ENCODE measurements at places on chromosomes 12 and 14.

GRCh38 chr12:52216100-52216499, 16.9 kb upstream of the KRT7 start:
- DNase-seq = no peak

- DNase-seq = no peak
Observed at GRCh38 chr12:105417732-105418131, 87.2 kb downstream of the C12orf75 start.

GRCh38 chr12:110355073-110355472, 48.4 kb downstream of the ANAPC7 start:
- no peak for DNase-seq

- no peak for DNase-seq
Observed at GRCh38 chr12:128361400-128361995, 94.5 kb downstream of the TMEM132C start.

GRCh38 chr14:34684578-34684977, 29.8 kb downstream of the CFL2 start:
- DNase-seq = no peak

- DNase-seq = peak; percentile 12
Observed at GRCh38 chr14:61860294-61860918, 98.2 kb downstream of the SNAPC1 start.
